Natural killer cell treated with Interleukin-12 subunit alpha and Interleukin-12 subunit beta and Interleukin-15 and Interleukin-18, amount 100 ng/mL, for 72 hours (primary cell): ENCODE measurements at places on chromosomes 6 and 20.

GRCh38 chr20:49380337-49380780 is 102.1 kb downstream of the KCNB1 start:
- no peak for DNase-seq
- H3K4me1 ChIP-seq = peaks cover 4% of the 10 kb centered on the region
- peaks cover 20% of the 10 kb centered on the region for H3K27me3 ChIP-seq
- H3K27ac ChIP-seq = no peak overlapping the region

DNA sequence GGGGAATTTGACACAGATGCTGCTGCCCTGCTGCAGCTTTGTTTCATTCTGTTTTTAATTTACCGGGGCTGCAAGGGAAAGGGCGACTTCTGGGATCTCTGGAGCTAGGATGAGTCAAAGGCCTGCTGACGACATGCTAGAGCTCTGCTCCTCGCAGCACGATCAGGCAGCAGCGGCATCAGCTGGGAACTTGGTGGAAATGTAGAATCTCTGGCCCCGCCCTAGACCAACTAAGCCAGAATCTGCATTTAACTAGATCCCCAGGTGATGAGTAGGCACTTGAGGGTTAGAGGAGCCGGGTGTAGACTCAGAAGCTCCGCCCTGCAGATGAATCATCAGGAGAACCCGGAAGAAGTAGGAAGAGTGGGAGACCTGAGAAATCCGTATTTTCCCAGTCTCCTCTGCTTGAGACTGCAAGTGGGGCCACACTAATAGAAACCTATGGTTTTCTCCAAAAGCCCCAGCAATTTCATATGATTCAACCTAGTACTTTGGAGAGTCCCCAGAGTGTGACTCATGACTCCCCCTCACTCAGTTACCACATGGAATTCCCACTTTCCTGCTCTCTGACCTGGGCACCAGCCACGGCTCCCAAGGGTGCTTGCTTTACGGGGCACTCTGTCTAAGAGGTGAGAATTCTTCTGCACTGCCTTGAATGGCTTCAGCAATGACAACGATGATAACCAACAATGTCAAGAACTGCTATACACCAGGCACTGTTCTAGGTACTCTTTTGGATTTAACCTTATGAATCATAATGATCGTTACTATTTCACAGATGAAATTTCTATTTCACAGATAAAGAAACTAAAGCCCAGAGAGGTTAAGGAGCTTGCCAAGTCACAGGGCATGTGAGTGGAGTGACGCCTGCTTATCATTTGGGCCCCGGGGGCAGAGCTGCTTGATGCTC is 18.1 kb downstream of the TUBB2B start:
- no peaks in the 10 kb centered on the region for H3K36me3 ChIP-seq
- no peak for DNase-seq
- peak overlapping the region; percentile 74 for H3K4me3 ChIP-seq
- H3K27me3 ChIP-seq = peaks cover 35% of the 10 kb centered on the region
- peaks cover 21% of the 10 kb centered on the region for H3K4me1 ChIP-seq

- H3K36me3 ChIP-seq = no peaks in the 10 kb centered on the region
- no peak overlapping the region for H3K27ac ChIP-seq
- no peak for DNase-seq
- H3K4me3 ChIP-seq = no peak overlapping the region
- peaks cover 3% of the 10 kb centered on the region for H3K4me1 ChIP-seq
These were observed 242.7 kb downstream of the SOX4 start for GRCh38 chr6:21836277-21836676.

GRCh38 chr20:815914-816606 is 17.5 kb upstream of the FAM110A start:
- peaks cover 11% of the 10 kb centered on the region for H3K27me3 ChIP-seq
- no peak overlapping the region for H3K4me3 ChIP-seq
- no peak overlapping the region for H3K27ac ChIP-seq
- H3K4me1 ChIP-seq = peaks cover 2% of the 10 kb centered on the region
- DNase-seq = peak; percentile 71

- H3K4me3 ChIP-seq = no peak overlapping the region
- H3K27ac ChIP-seq = no peak overlapping the region
- DNase-seq = no peak
These were observed 44.0 kb upstream of the ZBTB24 start for GRCh38 chr6:109526905-109527628.

DNA sequence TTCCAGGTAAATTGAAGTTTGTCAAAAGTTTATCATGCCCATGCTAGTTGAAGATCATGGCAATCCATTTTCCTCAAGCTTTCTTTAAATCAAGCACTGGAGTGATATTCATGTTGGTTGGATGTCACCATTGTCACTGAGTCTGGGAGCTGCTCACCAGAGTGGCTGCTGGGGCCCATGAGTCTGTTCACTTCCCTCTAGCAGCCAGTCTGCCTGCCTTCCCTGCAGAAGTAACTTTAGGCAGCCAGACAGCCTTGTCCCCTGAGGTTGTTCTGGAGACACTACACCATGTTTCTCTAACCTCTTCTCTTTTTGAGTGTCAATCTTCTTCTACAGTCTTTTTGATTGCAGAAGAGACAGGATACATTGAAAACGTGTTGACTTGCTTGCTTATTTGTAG is 5.5 kb downstream of the SIRT5 start:
- H3K36me3 ChIP-seq = no peaks in the 10 kb centered on the region
- H3K27ac ChIP-seq = no peak overlapping the region
- H3K4me3 ChIP-seq = no peak overlapping the region
- peaks cover 20% of the 10 kb centered on the region for H3K4me1 ChIP-seq
- DNase-seq = no peak

- H3K4me3 ChIP-seq = no peak overlapping the region
- peaks cover 7% of the 10 kb centered on the region for H3K4me1 ChIP-seq
- H3K27ac ChIP-seq = no peak overlapping the region
- no peak for DNase-seq
- H3K36me3 ChIP-seq = peaks cover 8% of the 10 kb centered on the region
These were observed 4.8 kb upstream of the PRSS16 start for GRCh38 chr6:27242589-27243265.

- H3K27me3 ChIP-seq = peaks cover 46% of the 10 kb centered on the region
- no peak overlapping the region for H3K27ac ChIP-seq
- no peaks in the 10 kb centered on the region for H3K4me1 ChIP-seq
- DNase-seq = no peak
These were observed 115.5 kb downstream of the SOD2 start for GRCh38 chr6:159577564-159577963.

GRCh38 chr6:3527651-3527977 is 70.8 kb upstream of the SLC22A23 start:
- no peaks in the 10 kb centered on the region for H3K36me3 ChIP-seq
- no peak overlapping the region for H3K4me3 ChIP-seq
- H3K27ac ChIP-seq = no peak overlapping the region
- peaks cover 16% of the 10 kb centered on the region for H3K27me3 ChIP-seq
- no peak for DNase-seq

DNA sequence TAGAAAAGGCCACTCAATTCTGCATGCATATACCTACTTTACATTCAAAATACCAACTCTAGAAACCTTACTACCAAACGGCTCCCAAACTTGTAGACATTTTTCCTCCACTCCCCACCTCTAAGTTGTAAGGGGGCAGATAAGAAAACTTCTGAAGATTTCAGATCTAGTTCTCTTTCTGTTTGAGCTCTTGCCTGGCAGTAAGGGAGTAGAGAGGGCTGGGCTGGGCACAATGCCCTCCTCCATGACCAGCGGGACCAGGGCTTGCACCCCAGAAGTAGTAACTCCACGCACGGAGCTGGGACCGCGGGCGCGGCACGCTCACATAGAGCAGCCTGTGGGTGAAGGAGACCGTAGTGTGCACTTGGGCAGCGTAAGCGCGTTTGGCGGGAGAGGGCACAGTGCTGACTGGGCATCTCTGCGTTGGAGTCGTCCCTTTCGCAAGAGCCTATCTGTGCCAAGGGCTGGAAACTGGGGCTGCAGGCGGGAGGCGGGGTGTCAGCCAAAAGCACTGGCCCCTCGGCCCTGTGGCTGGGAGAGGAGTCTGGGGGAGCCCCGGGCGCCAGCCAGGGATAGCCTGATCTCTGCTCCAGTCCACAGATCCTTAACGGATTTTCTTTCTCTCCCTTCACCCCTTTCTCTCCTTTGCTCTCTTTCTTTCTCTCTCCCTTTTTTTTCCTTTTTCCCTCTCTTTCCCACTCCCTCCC is 32.4 kb downstream of the PHACTR1 start:
- H3K4me3 ChIP-seq = no peak overlapping the region
- H3K27ac ChIP-seq = no peak overlapping the region
- no peak for DNase-seq
- H3K4me1 ChIP-seq = no peaks in the 10 kb centered on the region

- no peak overlapping the region for H3K27ac ChIP-seq
- H3K4me3 ChIP-seq = no peak overlapping the region
- H3K4me1 ChIP-seq = no peaks in the 10 kb centered on the region
These were observed 25.6 kb downstream of the DHX35 start for GRCh38 chr20:38987777-38988176.

- no peaks in the 10 kb centered on the region for H3K4me1 ChIP-seq
- no peaks in the 10 kb centered on the region for H3K36me3 ChIP-seq
- DNase-seq = no peak
These were observed 17.0 kb upstream of the HEY2 start for GRCh38 chr6:125732398-125732797.

- no peak overlapping the region for H3K27ac ChIP-seq
- H3K4me3 ChIP-seq = no peak overlapping the region
These were observed 7.4 kb upstream of the RBCK1 start for GRCh38 chr20:400454-401275.

GRCh38 chr20:52619671-52620070 is 352.5 kb upstream of the TSHZ2 start:
- no peaks in the 10 kb centered on the region for H3K4me1 ChIP-seq
- H3K27ac ChIP-seq = no peak overlapping the region
- H3K27me3 ChIP-seq = peaks cover 26% of the 10 kb centered on the region
- no peaks in the 10 kb centered on the region for H3K36me3 ChIP-seq

DNA sequence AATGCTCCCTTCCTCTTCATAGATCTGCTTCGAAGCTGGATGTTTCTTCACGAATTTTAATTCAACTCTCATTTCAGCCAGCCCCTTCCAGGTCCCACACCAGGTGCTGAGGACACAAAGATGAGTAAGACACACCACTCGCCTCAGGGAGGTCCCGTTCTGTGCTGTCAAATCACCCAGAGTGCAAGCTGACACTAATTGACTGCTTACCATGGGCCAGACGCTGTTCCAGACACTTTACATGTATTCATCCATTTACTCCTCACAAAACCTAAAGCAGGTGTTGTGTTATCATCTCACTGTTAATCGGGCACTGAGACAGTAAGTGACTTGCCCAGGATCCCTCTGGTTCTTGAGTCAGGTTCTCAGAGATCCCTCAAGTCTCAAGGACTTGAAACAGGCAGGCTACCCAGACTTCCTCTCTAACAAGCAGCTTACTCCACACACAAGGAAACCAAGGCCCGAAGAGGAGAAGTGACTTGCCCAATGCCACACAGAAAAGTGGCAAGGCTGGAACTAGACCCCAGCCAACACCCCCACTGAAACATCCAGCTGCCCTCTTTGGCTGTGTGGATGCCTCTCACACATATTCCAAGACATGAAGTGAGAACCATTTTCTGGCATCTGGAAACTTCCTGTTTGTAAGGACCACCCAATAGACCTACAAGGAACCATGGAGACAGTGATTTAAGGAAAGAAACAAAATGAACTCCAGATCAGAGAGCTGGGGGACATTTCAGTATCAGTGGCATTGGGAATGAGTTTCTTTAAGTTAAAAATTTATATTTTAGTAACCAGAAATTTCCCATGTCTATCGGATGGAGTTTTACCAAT is 174.5 kb downstream of the CDC5L start:
- no peaks in the 10 kb centered on the region for H3K36me3 ChIP-seq
- H3K4me1 ChIP-seq = peaks cover 4% of the 10 kb centered on the region
- no peak overlapping the region for H3K27ac ChIP-seq

- DNase-seq = no peak
- no peaks in the 10 kb centered on the region for H3K27me3 ChIP-seq
- no peaks in the 10 kb centered on the region for H3K4me1 ChIP-seq
- H3K36me3 ChIP-seq = peaks cover 6% of the 10 kb centered on the region
- H3K4me3 ChIP-seq = no peak overlapping the region
These were observed 551.0 kb upstream of the BTBD3 start for GRCh38 chr20:11366660-11367059.

- no peak overlapping the region for H3K27ac ChIP-seq
- peaks cover 20% of the 10 kb centered on the region for H3K27me3 ChIP-seq
- peaks cover 7% of the 10 kb centered on the region for H3K4me1 ChIP-seq
- DNase-seq = no peak
These were observed 593 bp downstream of the MMP24 start for GRCh38 chr20:35226884-35227681.

- H3K4me3 ChIP-seq = no peak overlapping the region
- no peaks in the 10 kb centered on the region for H3K4me1 ChIP-seq
- H3K36me3 ChIP-seq = no peaks in the 10 kb centered on the region
These were observed 6.4 kb upstream of the EEF1A2 start for GRCh38 chr20:63505281-63505680.
